Osteoblast (primary cell): ENCODE measurements at places on chromosomes 6 and 20. TPM values are rescaled to one million over a fixed set of nuclear protein-coding genes. Genes with fewer than 3 reads are reported as not detected.

ARHGAP18 gene
- 16.8 and 21.0 TPM in 2 replicates for total RNA-seq

PSORS1C1 gene
- total RNA-seq = 1.2 and 2.2 TPM in 2 replicates

LY6G6C gene
- total RNA-seq = not detected in 2 replicates

RIPOR2 gene
- total RNA-seq = 1.4 and 2.1 TPM in 2 replicates

GABRR1 gene
- total RNA-seq = not detected in 2 replicates

HTR1E gene
- total RNA-seq = not detected in 2 replicates
